Naive thymus-derived CD8-positive, alpha-beta T cell (primary cell): ENCODE measurements at places on chromosomes 5 and 9. TPM values are rescaled to one million over a fixed set of nuclear protein-coding genes. Genes with fewer than 3 reads are reported as not detected.
A peak's percentile ranks its signal among the peaks of the same experiment; 100 is the strongest.

GRCh38 chr5:106680330-106680729, 990.4 kb downstream of the EFNA5 start:
- H3K27ac ChIP-seq: no peak overlapping the region
- H3K4me3 ChIP-seq: no peak overlapping the region
- H3K36me3 ChIP-seq: no peaks in the 10 kb centered on the region
- DNase-seq: no peak
- no peaks in the 10 kb centered on the region for H3K27me3 ChIP-seq

DNA sequence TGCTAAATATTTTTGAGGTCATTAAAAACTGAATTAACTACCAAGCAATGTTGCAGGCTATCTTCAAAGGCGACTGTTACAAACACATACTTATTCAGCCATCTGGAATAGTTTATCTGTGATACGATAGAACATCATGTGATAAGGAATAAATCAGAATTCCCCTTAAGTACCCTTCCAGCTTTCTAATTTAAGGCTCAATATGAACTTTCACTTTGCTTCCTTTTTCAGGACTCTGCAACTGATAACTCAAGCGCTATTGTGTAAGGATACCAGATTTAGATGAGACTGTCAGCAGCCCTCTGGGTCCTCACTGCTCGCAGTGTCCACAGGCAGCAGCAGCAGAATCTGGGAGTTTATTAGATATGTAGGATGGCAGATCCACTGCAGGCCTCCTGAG, 416.3 kb downstream of the SPATA31D1 start:
- H3K27me3 ChIP-seq: no peaks in the 10 kb centered on the region
- DNase-seq: no peak
- H3K4me3 ChIP-seq: no peak overlapping the region
- H3K4me1 ChIP-seq: no peaks in the 10 kb centered on the region

GRCh38 chr9:95316794-95317118, 753 bp downstream of the FANCC start:
- peak overlapping the region; percentile 19 for H3K27ac ChIP-seq
- peaks cover 14% of the 10 kb centered on the region for H3K27me3 ChIP-seq
- H3K4me1 ChIP-seq: peaks cover 25% of the 10 kb centered on the region
- DNase-seq: no peak

GRCh38 chr9:72274916-72275315, 90.1 kb downstream of the ZFAND5 start:
- no peaks in the 10 kb centered on the region for H3K4me1 ChIP-seq
- no peaks in the 10 kb centered on the region for H3K36me3 ChIP-seq
- DNase-seq: no peak
- no peak overlapping the region for H3K27ac ChIP-seq
- H3K27me3 ChIP-seq: peaks cover 1% of the 10 kb centered on the region

DNA sequence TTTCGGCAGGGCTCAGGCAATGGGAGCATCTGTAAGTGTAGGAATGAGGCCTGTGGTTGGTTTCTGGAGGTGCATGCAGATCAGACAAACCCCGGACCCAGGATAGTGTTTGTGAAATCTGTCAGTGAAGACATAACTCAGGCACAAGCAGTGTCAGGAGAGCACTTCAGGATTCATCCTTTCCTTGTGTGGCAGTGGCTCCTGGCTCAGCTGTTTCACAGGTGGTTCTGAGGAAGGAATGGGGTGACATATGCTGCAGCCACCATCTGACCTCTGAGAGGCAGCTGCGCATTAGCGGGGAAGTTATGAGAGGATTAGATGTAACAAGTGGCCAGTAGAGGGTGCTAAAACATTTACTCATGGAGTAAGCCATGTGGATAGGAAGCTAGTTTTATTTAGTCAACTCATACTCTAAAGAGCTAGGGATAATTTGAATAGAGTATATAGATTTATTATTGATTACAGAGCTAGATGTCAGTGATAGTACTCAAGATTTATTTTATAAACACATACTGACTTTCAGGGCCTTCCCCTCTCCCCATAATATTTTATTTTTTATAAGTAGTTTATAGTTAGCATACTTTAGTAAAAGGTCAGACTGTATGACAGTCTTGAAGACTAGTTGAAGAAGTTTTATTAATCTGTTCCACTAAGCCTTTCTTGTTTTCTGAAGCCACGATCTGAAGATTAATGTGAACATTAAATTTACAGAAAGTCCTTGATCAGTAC, 28.4 kb downstream of the NNT start:
- DNase-seq: peak; percentile 31
- peaks cover 80% of the 10 kb centered on the region for H3K36me3 ChIP-seq
- no peaks in the 10 kb centered on the region for H3K27me3 ChIP-seq
- H3K27ac ChIP-seq: peak overlapping the region; percentile 55
- no peak overlapping the region for H3K4me3 ChIP-seq
- peaks cover 32% of the 10 kb centered on the region for H3K4me1 ChIP-seq

- H3K36me3 ChIP-seq: no peaks in the 10 kb centered on the region
- no peak for DNase-seq
- H3K4me3 ChIP-seq: no peak overlapping the region
- H3K4me1 ChIP-seq: peaks cover 4% of the 10 kb centered on the region
Measured at GRCh38 chr5:149429839-149430721, 51.0 kb upstream of the IL17B start.

DNA sequence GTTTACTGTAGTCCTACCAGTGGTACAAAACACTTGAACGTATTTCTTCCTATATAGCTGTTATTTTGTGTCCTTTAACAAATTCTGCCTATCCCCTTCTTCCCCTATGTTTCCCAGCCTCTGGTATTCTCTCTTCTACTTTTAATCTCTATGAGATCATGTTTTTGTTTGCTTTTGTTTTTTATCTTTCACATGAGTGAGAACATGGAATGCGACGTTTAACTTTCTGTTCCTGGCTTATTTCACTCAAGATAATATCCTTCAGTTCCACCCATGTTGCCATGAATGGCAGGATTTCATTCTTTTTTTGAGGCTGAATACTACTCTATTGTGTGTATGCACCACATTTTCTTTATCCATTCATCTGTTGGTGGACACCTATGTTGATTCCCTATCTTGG, 634.4 kb upstream of the WWC1 start:
- H3K4me3 ChIP-seq: no peak overlapping the region
- no peaks in the 10 kb centered on the region for H3K27me3 ChIP-seq
- H3K4me1 ChIP-seq: no peaks in the 10 kb centered on the region
- no peaks in the 10 kb centered on the region for H3K36me3 ChIP-seq

GRCh38 chr9:113005777-113006176, 6.2 kb downstream of the ZNF883 start:
- no peak overlapping the region for H3K4me3 ChIP-seq
- H3K27me3 ChIP-seq: no peaks in the 10 kb centered on the region
- no peaks in the 10 kb centered on the region for H3K4me1 ChIP-seq
- no peak for DNase-seq
- peaks cover 29% of the 10 kb centered on the region for H3K36me3 ChIP-seq

GRCh38 chr5:168365581-168366081, 74.2 kb downstream of the WWC1 start:
- peaks cover 8% of the 10 kb centered on the region for H3K27me3 ChIP-seq
- H3K4me1 ChIP-seq: no peaks in the 10 kb centered on the region
- H3K36me3 ChIP-seq: no peaks in the 10 kb centered on the region
- no peak for DNase-seq

- peak overlapping the region; percentile 15 for H3K27ac ChIP-seq
- peaks cover 4% of the 10 kb centered on the region for H3K27me3 ChIP-seq
- H3K4me3 ChIP-seq: no peak overlapping the region
- H3K4me1 ChIP-seq: peaks cover 35% of the 10 kb centered on the region
- DNase-seq: no peak
Measured at GRCh38 chr5:133398646-133399101, 213.7 kb downstream of the FSTL4 start.

DNA sequence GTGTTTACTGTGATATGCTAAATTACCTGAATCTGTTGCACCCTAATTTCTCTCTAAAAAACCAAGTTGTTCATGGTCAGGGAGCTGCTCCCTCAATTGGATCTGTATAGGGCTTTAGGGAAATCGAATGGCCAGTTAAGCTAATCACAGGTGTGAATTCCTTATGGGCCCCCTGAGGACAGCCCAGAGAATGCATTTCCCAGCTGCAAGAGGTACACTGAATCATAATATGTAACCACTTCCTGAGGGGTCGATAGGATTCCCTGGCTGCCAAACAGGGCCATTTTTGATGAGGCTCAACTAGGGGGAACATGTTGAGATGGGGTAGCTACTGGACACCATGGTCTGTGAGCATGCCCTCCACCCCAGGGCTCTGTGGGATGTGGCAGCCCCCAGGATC, 478.6 kb downstream of the CCDC171 start:
- peaks cover 8% of the 10 kb centered on the region for H3K4me1 ChIP-seq
- H3K4me3 ChIP-seq: no peak overlapping the region
- no peak for DNase-seq

GRCh38 chr9:23441275-23441674, 384.8 kb downstream of the ELAVL2 start:
- no peak overlapping the region for H3K27ac ChIP-seq
- no peaks in the 10 kb centered on the region for H3K4me1 ChIP-seq
- H3K27me3 ChIP-seq: no peaks in the 10 kb centered on the region
- DNase-seq: no peak
- H3K4me3 ChIP-seq: no peak overlapping the region

GRCh38 chr9:121122246-121123032, 47.7 kb downstream of the CNTRL start:
- H3K4me1 ChIP-seq: peaks cover 48% of the 10 kb centered on the region
- peak overlapping the region; percentile 90 for H3K4me3 ChIP-seq
- H3K27ac ChIP-seq: peak overlapping the region; percentile 93
- peaks cover 47% of the 10 kb centered on the region for H3K36me3 ChIP-seq
- no peaks in the 10 kb centered on the region for H3K27me3 ChIP-seq

GRCh38 chr5:74355041-74355824, 285.3 kb downstream of the ENC1 start:
- no peak for DNase-seq
- no peaks in the 10 kb centered on the region for H3K36me3 ChIP-seq
- no peak overlapping the region for H3K27ac ChIP-seq
- peaks cover 8% of the 10 kb centered on the region for H3K27me3 ChIP-seq
- no peak overlapping the region for H3K4me3 ChIP-seq
- no peaks in the 10 kb centered on the region for H3K4me1 ChIP-seq

- no peak for DNase-seq
- no peaks in the 10 kb centered on the region for H3K36me3 ChIP-seq
- no peak overlapping the region for H3K4me3 ChIP-seq
- H3K27ac ChIP-seq: no peak overlapping the region
- peaks cover 10% of the 10 kb centered on the region for H3K27me3 ChIP-seq
Measured at GRCh38 chr9:1440256-1440655, 390.1 kb downstream of the DMRT2 start.

DNA sequence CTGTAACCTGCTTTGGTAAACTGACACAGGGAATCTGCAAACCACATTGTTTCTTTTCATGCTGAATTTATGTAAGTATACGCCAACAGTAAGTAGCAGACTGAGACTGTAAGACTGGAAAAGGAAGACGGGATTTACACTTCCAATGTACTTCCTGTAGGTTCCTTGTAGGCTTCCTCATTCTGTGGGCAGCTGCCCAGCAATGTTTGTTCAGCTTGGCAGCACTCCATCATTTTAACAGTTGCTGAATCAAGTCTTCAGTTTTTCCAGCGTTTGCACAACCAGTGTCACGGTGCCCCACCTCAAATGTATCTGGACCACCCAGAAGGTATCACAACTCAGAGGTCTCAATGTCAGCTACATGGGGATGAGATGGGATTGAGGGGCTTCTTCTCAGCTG, 232.6 kb downstream of the PRDM9 start:
- H3K27me3 ChIP-seq: no peaks in the 10 kb centered on the region
- no peaks in the 10 kb centered on the region for H3K36me3 ChIP-seq
- H3K4me3 ChIP-seq: no peak overlapping the region
- no peaks in the 10 kb centered on the region for H3K4me1 ChIP-seq

- no peaks in the 10 kb centered on the region for H3K36me3 ChIP-seq
- no peak for DNase-seq
- no peak overlapping the region for H3K4me3 ChIP-seq
- peaks cover 5% of the 10 kb centered on the region for H3K4me1 ChIP-seq
Measured at GRCh38 chr5:54663866-54664265, 146.3 kb downstream of the SNX18 start.

DNA sequence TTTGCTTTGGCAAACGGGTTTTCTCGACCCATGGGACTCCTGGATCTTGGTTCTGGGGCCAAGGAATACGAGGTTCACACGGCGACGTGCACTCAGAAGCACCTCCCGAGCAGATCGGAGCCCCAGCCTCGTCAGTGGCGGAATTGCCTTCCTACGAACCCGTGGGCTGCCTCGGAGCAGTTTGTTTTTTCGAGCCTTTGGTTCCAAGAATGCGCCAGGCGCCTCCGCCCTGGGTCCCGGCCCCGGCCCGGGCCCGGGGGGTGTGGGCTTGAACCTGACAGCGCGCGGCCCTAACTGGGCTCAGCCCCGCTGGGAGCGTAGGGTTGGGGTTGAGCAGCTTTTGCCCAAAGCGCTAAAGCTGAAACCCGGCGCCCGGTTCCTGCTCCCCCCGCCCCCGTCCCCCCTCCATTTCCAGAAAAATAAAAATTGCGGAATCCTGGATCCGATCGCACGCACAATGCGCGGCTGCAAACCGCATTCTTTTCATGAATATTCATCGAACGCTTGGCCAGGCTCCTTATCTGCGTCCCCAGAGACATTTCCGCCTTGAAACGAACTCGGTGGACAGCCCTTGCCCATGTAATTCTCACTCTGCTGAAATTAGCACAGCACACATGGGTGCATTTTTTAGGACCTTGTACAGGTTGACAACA, 1.0 kb downstream of the BASP1 start:
- DNase-seq: no peak
- peak overlapping the region; percentile 63 for H3K27ac ChIP-seq
- H3K4me3 ChIP-seq: peak overlapping the region; percentile 56
- H3K36me3 ChIP-seq: peaks cover 6% of the 10 kb centered on the region
- peaks cover 33% of the 10 kb centered on the region for H3K27me3 ChIP-seq
- H3K4me1 ChIP-seq: peaks cover 22% of the 10 kb centered on the region

Gene MOB3B
- 0.73 TPM for total RNA-seq

Gene GALT
- total RNA-seq: 170 TPM

Gene TIMD4
- 19.4 TPM for total RNA-seq

Gene MCCC2
- total RNA-seq: 40.6 TPM

Gene IL31RA
- not detected for total RNA-seq

Gene GNG10
- 10.8 TPM for total RNA-seq

Gene BASP1
- total RNA-seq: 1.5 TPM

Gene NUTM2G
- total RNA-seq: not detected
